Bronchus fibroblast of lung (primary cell): ENCODE measurements at places on chromosomes 3 and 15. TPM values are rescaled to one million over a fixed set of nuclear protein-coding genes. Genes with fewer than 3 reads are reported as not detected.

HCN4 gene
- not detected in 2 replicates for total RNA-seq

CHRD gene
- 0.17 and 0.30 TPM in 2 replicates for total RNA-seq

STRIT1 gene
- total RNA-seq: not detected in 2 replicates

SSUH2 gene
- under 0.01 TPM in 1 of 2 replicates, not detected in the other for total RNA-seq

TRPC1 gene
- 5.2 and 8.2 TPM in 2 replicates for total RNA-seq

KNG1 gene
- not detected in 2 replicates for total RNA-seq

DZIP3 gene
- 8.2 and 8.3 TPM in 2 replicates for total RNA-seq

C3orf49 gene
- not detected in 2 replicates for total RNA-seq

ARHGEF3 gene
- 1.7 and 2.1 TPM in 2 replicates for total RNA-seq

PSMA4 gene
- total RNA-seq: 217 and 237 TPM in 2 replicates

KLF13 gene
- total RNA-seq: 19.6 and 36.3 TPM in 2 replicates

OSTN gene
- not detected in 2 replicates for total RNA-seq

KNL1 gene
- 15.5 and 21.4 TPM in 2 replicates for total RNA-seq

RPP25 gene
- total RNA-seq: 5.6 and 6.1 TPM in 2 replicates

SLC2A2 gene
- total RNA-seq: not detected in 2 replicates

GDPGP1 gene
- total RNA-seq: 4.2 and 6.1 TPM in 2 replicates

UBA7 gene
- total RNA-seq: 12.0 and 14.5 TPM in 2 replicates

UTS2B gene
- total RNA-seq: 0.59 TPM in 1 of 2 replicates, not detected in the other

CELSR3 gene
- total RNA-seq: 1.3 and 2.7 TPM in 2 replicates

NOX5 gene
- 0.15 TPM in 1 of 2 replicates, not detected in the other for total RNA-seq

ITPKA gene
- 12.4 and 15.6 TPM in 2 replicates for total RNA-seq

MAN2C1 gene
- 61.2 and 63.0 TPM in 2 replicates for total RNA-seq

GOLGA6A gene
- total RNA-seq: not detected in 2 replicates

NRROS gene
- under 0.01 and 0.17 TPM in 2 replicates for total RNA-seq

IL1RAP gene
- 6.4 and 6.6 TPM in 2 replicates for total RNA-seq

SPSB4 gene
- total RNA-seq: not detected in 2 replicates

FANCD2OS gene
- total RNA-seq: not detected in 2 replicates

FILIP1L gene
- total RNA-seq: 8.8 and 12.6 TPM in 2 replicates

ZNF860 gene
- 0.17 and 0.30 TPM in 2 replicates for total RNA-seq

RARRES1 gene
- 23.5 and 36.8 TPM in 2 replicates for total RNA-seq

CA12 gene
- total RNA-seq: 18.7 and 20.8 TPM in 2 replicates

GOLGA8J gene
- not detected in 2 replicates for total RNA-seq

COL6A5 gene
- total RNA-seq: not detected in 2 replicates

MESP2 gene
- total RNA-seq: 0.45 and 1.3 TPM in 2 replicates

SLC28A1 gene
- total RNA-seq: not detected in 2 replicates

SLC22A14 gene
- total RNA-seq: not detected in 2 replicates

PLSCR2 gene
- total RNA-seq: not detected in 2 replicates

LIPC gene
- 0.17 TPM in 1 of 2 replicates, not detected in the other for total RNA-seq

MST1R gene
- 0.45 and 0.50 TPM in 2 replicates for total RNA-seq

CPNE9 gene
- under 0.01 and 0.17 TPM in 2 replicates for total RNA-seq

MST1 gene
- total RNA-seq: 5.1 and 5.4 TPM in 2 replicates

ROPN1B gene
- total RNA-seq: not detected in 2 replicates

WDR93 gene
- 0.15 TPM in 1 of 2 replicates, not detected in the other for total RNA-seq

ILDR1 gene
- total RNA-seq: not detected in 2 replicates
